ENCODE measurements at places on chromosomes 12 and 14.

DNA sequence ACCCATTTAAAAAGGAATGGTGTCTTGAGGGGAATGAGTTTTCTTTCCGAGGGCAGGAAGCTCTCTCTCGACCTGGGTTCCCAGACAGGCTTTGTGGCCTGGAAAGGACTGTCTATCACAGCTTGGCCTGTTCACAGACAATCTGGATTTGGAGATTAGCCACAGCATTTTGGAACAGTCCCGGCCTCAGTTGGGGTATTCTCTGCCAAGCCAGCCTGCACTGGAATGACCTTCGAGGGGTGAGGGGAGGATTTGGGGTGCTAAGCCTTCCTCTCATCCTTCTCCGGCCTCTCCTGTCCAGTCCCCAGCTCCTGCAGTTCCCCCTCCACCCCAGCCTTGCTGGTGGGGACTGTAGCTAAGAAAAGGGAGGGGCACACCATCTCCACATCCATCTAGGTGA, 13.0 kb downstream of the TBX5 start:
- no peak for DNase-seq

- no peak for DNase-seq
Observed at GRCh38 chr12:2334689-2335088, 281.9 kb downstream of the CACNA1C start.

DNA sequence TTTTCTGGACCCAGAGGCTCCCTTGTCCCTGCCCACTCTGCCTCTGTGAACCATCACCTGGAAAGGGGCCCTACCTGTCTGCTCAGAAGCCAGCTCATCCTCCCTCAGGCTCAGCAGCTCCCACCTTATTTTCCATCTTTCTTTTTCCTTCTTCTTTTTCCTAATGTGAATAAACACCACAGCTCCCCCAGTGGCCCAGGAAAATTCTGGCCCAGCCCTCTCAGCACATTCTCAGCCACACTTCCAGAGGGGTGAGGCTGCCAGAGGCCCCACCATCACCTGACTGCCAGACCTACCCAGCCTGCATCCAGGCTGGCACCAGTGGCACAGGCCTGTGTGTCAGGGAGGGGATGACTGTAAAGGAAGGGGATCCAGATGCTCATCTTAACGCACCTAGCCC, 23.0 kb downstream of the ZFHX2 start:
- DNase-seq = no peak

DNA sequence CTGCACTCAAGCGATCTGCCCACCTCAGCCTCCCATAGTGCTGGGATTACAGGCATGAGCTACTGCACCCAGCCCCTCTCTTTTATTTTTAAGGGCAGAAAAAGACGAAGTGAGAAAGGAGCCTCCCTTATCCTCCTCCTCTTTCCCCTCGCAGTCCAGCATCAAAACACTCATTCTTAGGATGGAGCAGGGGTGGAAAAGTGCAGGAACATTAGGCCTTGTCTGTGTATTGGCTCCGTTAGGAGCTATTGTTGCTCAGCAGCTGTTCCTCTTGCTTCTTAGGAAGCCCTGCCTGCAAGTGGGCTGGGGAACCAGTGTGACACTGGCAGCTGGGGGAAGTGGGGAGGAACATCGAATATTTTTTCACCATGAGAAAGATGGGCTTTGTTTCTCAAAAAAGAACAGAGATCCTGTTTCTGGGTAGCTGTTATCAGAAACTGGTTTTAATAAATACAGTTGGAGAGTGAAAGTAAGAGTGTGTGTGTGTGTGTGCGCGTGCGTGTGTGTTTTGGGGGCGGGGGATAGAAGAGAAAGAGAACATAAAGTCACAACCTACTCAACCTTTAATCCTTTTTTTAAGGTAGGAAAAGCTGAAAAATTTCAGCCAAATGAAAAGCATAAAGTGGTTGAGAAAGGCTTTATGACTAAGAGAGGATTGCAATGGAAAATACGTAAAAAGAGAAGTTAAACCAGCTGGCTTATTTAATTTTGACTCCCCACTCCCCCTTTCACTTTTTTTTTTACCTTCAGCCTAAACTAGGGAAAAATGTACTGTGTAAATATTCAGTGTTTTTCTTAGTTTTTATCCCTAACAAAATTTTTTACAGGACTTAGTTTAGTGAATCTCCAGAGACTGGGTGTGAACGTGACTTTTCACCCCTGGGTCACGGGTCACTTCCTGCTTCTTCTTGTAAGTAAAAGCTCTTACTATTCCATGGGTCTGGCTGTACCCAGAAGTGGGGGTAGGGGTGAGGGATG, 197.2 kb upstream of the PLEKHG7 start:
- no peak for DNase-seq

DNA sequence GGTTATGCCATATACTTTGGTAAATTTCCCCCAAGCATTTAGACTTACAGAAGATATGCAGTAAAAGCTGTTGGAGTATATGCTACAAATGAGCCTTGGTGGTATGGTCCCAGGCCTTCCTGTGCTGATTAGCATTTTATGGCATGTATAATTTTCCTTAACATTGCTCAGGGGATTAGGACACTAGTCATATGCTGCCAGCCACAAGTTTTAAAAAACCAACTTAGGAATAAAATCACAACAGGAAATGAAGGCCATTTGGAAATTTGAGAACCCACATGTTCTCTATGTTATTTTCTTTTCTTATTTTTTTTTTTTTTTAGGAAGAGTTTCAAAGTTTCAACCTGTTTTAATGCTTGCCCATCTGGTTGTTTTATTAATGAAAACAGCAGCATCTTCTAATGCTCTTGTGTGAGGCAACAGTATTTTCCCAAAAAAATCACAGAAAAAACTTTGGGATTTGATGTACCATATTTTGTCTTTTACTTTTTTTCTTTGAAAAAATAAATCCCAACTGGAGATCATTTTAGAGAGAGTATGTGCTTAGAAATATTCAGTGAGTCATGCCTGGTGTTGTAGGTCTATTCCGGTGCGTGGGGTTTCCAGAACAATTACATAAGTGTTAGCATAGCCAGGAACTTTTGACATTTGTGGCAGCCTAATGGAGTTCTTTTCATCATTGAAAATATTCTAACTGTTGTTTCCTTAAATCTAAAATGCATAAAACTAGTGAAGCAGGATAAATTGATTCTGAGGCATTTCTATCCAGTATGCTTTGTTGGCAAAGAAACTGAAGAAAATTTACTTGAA, 21.7 kb upstream of the DUSP6 start:
- DNase-seq = no peak

DNA sequence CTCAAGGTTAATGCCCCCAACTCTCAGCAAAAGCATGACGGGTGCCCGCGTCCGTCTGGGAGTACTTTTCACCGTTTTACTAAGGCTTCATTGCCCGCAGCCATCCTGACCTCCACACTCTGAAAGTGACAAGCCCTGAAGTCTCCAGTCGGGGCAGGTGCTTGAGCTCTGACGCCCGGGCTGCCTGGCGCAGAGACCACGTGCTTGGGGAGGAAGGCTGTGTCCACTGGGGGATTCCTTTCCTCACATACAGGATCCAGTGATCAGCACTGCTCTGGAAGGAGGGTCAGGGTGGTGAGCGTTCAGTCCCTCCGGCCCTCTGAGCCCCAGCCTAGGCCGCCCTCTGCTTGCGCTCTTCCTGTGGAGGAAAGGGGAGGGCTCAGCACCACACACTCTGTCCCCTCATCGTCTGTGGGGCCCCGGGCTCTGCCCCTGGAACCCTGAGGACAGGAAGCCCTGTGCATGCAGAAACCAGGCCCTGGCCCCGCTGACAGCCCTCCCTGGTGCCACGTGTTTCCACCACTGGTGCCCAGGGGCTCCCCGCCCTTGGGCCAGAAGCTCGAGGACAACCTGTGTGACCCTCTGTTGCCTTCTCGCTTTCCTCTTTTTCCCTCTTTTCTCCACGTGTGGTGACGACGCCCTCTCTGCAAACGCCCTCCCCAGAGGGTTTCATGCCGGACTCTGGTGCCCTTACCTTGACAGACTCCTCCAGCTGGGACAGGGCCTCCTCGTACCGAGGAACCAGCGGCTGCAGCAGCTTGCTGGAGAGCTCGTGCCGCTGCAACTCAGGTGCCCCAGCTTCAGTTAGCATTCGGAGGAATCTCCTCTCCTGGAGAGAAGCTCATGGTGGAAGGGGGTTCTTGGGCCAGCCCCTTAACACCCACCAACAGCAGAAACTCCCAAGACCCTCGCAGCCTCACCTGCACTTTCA, 4.9 kb downstream of the DDX51 start:
- DNase-seq = no peak

DNA sequence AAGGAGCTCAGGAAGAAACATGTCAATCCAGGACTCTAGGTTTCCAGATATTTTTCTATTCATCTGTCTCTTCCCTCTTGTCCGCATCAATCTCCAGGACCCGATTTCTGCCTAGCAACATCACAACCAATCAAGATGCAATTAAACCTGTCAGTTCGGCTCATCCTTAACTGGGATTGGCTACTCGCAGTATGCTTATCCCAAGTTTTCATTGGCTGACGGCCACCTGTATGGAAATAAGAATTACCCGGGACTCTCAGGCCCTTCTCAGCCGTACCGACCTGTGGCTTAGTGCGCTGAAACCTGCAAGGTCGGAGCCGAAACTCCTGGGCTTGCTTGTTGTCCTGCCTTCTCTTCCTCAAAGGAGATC, 20.4 kb upstream of the ATP5MC2 start:
- DNase-seq = no peak

DNA sequence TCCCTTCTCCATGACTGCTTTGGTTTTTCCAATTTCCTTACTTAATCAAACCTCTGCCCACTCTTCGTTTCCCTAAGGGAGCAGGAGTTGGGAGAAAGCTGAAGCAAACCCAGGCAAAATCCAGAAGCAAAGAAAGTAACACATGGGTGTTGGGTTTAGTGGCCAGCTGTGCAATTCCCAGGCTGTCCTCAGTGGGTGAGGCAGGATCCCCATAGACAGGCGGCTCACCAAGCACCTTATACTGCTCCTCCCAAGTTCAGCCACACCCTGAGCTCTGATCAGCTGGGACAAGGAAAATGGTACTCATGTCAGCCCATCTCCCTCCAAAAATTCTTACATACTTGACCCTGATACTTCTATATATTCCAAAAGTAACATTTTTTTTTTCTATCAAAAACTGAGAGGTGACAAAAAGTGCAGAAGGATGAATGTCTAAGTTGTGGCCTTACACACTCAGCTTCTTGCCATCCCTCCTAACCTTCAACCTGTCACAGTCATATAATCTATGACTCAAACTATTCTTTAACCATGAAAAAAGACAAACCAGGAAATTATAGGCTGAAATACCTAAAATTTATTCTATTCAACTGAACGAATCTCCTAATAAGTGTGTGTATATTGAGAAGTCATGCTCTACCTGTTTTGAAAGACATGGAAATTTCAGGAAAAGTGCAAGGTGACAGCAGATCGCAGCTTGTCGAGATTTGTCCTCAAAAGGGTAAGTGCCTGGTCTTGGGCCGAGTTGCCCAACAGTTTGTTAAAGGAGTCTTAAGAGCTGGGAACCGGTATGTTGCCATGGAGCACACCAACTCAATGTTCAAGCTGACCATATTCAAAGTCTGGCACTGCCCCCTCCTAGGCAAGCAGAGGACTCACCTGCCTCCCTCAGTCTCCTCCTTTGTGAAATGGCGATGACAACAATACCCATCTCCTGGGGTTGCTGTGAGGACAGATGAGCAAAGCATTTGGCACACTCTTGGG, 17.6 kb upstream of the ZFP36L1 start:
- DNase-seq = no peak

- no peak for DNase-seq
Observed at GRCh38 chr12:65081496-65081895, 39.6 kb downstream of the WIF1 start.

- DNase-seq = peak; percentile 85
Observed at GRCh38 chr12:13205809-13206559, 9.5 kb downstream of the EMP1 start.

GRCh38 chr12:69663726-69664125, 35.4 kb downstream of the BEST3 start:
- DNase-seq = no peak

DNA sequence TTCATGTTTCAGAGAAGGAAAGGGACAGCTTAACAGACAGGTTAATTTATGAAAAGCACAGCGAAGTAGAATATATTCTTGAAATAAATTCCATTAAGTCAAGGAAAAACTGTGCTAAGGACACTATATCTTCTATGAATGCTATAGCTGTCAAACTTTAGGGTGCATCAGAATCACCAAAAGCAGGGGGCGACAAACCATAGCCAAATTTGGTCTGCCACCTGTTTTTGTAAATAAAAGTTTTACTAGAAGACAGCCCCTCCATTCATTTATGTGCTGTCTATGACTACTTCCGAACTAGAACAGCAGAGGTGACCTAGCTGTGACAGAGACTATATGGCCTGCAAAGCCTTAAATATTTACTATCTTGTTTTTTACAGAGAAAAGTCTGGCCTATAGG, 25.9 kb downstream of the PPP4R3A start:
- no peak for DNase-seq

- no peak for DNase-seq
Observed at GRCh38 chr12:105205322-105206048, 30.5 kb downstream of the APPL2 start.

GRCh38 chr12:66746489-66747201, 67.8 kb upstream of the GRIP1 start:
- no peak for DNase-seq

DNA sequence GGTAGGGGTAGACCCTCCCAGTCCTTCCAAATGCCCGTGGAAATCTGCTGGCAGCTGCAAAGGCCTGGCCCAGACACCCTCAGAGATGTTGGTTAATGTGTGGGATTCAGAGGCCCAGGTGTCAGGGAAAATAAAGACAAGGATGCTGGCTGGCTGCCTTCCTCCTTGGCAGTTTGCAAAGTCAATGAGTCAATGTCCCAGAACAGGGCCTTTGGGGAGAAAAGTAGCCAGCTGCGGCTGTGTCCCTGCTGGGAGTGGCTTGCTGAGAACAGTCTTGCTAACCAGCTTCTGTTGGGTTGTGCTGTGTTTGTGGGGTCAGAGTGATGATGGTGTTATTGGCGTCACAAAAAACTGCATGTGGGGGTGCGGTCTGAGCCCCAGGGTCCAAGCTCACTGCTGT, 29.2 kb downstream of the GLRX5 start:
- DNase-seq = no peak

GRCh38 chr14:24315807-24316596, 4.7 kb downstream of the LTB4R start:
- DNase-seq = no peak

- no peak for DNase-seq
Observed at GRCh38 chr14:89444044-89444443, 27.0 kb upstream of the FOXN3 start.

- DNase-seq = no peak
Observed at GRCh38 chr12:132352896-132353800, 23.8 kb upstream of the GALNT9 start.

GRCh38 chr12:129079719-129080118, 226.4 kb downstream of the GLT1D1 start:
- DNase-seq = no peak

GRCh38 chr12:75977952-75978671, 53.5 kb downstream of the PHLDA1 start:
- DNase-seq = peak; percentile 99

DNA sequence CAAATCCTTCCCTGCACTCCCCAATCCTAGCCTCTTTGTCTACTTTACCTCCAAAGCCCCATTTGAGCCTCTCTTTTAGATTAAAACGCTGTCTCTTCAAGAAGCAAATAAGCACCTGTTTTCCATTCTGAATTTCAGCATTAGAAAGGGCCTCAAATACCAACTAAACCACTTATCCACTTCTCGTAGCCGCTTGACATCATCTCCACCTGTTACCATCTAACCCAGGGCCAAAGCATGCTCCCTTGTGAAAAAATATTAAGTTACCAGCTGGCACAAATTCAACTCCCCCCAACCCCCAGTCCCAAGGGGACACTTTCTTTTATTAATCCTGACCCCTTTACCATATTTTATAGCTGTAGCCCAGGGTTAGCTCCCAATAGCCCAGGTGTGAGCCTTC, 43.1 kb downstream of the GPHB5 start:
- no peak for DNase-seq
